ENCODE measurements at places on chromosomes 7 and 10.

GRCh38 chr10:122286867-122287266 is 15.8 kb downstream of the BTBD16 start:
- DNase-seq, result no peak

- DNase-seq, result no peak
Observed at GRCh38 chr7:42745357-42746059, 166.4 kb downstream of the C7orf25 start.

GRCh38 chr10:47169581-47169980 is 130.4 kb upstream of the GDF10 start:
- DNase-seq, result no peak

DNA sequence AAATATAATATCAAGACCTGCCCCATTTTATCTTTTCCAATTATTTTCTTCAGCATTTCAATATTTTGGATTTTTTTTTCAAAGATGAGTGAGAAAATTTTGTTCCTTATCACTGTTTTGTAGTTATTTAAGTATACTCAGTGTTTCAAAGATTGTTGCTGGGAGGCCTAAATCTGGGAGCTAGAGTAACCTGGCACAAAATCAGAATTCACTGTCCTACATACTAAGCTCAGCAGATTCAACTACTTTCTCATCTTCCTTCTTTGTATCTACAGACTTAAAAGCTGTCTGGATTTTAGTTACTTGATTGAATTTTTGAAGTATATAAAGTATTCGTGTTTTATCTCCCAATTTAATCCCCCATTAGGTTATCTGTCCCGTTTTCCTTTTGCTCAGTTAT is 85.9 kb downstream of the TAX1BP1 start:
- DNase-seq, result no peak

GRCh38 chr7:121875203-121875602 is 2.2 kb downstream of the PTPRZ1 start:
- no peak for DNase-seq

DNA sequence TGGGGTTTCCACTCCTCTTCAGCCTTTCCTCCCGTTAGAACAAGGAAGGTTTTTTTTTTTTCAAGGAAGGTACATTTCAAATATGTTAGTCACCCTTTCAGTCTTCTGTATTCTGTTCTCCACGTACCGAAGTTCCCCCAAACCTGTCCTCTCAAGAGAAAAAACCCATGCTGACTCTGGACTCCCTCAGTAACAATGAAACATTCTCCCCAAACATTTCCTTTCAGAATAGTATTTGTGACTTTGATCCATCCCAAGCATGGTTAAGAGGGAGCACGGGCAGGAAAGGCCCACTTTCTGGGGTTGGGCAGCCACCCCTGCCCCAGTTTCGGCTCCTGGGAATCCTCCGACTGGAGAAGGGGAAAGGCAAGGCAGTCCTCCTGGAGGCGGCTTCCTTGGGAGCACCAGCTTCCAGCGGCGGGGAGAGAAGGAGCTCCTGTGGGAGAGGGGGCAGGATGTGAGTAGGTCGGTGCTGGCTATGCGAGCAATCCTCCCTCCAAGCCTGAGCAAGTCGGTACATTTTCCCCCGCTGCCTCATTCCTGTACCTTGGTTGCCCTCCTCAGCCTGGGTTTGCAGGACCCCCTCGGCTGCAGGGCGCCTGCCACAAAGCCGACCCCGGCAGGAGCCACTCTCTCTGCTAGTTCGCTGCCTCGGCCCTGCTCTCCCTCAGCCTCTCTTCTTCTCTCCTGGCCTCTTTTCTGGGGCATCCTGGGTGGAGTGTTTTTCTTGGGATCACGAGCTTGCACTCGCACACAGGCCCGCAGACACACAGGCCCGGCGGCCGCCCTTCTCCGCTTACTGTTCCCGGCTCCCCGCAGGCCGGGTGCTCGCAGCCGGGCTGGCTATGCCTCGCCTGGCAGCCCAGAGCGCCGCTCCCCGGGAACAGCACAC is 2.1 kb upstream of the HOXA1 start:
- DNase-seq, result no peak

GRCh38 chr7:999149-999879 is 16.3 kb downstream of the CYP2W1 start:
- no peak for DNase-seq

DNA sequence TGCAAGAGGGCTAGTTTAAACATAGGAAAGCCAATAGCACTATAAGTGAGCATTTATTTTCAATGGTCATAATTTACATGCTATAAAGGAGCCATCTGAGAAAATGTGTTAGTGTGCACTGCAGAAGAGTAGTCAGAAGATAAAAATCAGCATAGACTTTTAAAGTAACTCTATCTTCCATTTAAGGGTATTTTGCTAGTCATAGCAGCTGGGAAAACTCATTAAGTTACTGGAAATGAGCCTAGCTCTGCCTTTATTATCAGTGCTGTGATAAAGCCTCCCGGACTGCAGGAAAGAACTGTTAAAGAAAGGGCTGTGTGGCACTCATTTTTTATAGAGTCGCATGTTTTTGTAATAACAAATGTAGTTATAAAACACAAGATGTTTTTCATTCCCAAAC is 825.8 kb upstream of the POM121L12 start:
- no peak for DNase-seq

All from T-helper 2 cell treated with Interferon-gamma antibody and Interleukin-4, amounts not matched to agents 5 μg/mL and 100 μg/mL, for 36 hours (primary cell).